ENCODE measurements at places on chromosomes 6 and 20.

DNA sequence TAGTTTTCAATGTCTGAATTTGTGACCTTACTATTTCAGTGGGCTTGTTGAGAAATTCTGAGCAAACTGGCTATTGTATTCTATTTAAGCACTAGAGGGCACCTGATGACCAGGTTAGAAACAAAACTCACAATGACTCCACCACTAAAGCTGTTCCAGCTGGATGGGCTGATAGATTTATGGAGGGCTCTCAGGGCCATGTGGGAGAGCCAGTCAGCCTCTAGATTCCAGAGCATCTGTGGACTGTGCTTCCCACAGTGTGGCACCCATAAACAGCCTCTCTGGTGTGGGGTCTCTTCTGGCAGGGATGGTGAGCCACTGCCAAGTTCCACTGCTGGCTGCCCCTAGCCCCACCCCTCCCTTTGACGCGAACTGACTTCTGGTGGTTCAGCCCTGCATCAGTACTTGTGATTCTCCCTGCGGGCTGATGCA lies 29.2 kb downstream of the C6orf58 start:
- no peak for DNase-seq

DNA sequence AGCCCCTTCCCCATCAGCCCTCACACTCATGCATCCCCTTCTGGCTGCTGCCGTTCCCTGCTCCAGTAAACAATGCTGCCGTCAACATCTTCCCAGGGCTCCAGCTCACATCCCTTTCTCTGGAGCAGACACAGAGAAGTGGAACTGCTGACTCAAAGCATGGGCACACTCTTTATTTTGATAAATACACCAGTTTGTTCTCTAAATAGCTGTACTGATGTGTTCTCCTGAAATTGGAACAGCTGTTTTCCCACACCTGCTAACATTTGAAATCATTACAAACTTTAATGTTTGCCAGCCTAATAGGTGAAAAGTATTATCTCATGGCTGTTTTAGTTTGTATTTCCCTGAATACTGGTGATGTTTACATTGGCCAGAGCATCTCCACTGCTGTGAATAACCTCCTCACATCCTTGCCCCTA lies 102.1 kb upstream of the NXT1 start:
- DNase-seq = no peak

DNA sequence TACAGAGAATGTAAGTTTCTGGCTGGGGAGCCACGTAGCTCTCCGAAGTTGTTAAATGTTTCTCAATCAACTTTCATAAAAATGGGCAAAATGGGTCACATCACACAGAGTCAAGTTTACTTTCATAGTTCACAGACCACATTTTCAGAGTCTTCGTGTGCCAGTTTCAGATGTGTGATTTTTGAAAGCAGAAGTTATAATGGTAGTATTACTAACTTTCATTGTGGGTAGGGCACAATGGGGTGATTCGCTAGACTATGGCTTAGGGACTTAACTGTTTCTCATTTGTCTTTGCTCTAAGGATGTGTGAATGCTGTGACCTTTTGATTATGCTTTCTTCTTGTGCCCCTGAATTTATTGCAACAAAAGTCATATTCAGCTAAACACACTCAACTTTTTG lies 109.0 kb upstream of the SUPT3H start:
- DNase-seq = no peak

DNA sequence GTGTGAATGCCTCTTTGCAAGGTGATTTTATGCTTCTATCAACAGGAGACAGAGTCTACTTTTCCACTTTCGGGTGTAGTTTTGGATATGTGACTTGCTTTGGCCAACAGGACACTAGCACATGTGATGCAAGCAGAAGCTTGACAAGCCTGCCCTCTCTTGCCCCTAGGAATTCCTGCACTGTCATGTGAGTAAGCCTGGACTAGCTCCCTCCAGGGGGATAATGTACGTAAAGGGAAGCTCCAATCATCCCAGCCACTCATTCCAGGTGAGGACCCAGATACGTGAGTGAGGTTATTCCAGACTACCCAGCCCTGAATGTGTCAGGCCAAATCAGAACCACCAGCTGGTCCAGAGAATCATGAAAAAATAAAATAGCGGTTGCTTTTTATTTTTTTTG lies 33.3 kb downstream of the BEND3 start:
- no peak for DNase-seq

GRCh38 chr6:134835993-134836392 lies 113.9 kb downstream of the ALDH8A1 start:
- no peak for DNase-seq

DNA sequence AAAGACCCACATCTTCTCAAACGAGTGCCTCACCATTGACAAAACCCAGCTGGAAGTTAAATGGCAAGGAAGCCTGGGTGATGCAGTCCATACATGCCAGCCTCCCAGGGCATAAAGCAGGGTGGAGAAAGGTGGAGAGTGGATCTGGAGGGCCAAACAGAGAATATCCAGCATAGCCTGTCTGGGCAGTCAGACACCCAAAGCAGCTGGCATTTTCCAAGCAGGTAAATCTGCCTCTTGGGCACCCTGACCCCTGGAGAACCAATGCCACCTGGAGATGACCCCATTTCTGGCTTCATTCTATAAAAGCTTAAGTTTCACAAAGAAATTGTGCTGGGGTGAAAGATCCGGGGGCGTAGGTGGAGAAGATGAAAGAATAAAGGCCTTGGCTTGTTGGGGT lies 5.1 kb upstream of the SRPK1 start:
- no peak for DNase-seq

- DNase-seq = no peak
Observed at GRCh38 chr6:151388997-151389617, 2.3 kb downstream of the ZBTB2 start.

- DNase-seq = no peak
Observed at GRCh38 chr6:38404900-38405556, 234.7 kb downstream of the BTBD9 start.

DNA sequence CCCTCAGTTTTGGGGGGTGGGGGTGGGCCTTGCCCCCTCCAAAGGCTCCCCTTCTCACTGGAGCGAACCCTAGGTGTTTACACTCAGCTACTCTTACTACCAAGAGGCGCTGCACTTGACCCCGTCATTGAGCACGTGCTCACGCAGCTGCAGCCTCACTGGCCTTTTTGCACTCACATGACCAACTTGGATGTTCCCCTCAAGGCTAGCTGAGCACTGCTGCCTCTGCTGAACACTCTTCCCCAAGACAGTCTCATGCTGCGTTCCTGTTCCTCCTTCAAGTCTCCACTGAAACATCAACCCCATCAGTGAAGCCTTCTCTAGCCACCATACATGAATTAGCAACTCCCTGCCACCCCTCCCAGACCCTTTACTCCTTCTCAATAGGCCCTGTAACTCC lies 4.0 kb downstream of the SOD2 start:
- no peak for DNase-seq

- no peak for DNase-seq
Observed at GRCh38 chr6:44060612-44061374, 66.5 kb downstream of the MRPL14 start.

- DNase-seq = no peak
Observed at GRCh38 chr6:164640956-164641355, 668.4 kb downstream of the C6orf118 start.

- no peak for DNase-seq
Observed at GRCh38 chr6:24985323-24985722, 49.6 kb upstream of the RIPOR2 start.

DNA sequence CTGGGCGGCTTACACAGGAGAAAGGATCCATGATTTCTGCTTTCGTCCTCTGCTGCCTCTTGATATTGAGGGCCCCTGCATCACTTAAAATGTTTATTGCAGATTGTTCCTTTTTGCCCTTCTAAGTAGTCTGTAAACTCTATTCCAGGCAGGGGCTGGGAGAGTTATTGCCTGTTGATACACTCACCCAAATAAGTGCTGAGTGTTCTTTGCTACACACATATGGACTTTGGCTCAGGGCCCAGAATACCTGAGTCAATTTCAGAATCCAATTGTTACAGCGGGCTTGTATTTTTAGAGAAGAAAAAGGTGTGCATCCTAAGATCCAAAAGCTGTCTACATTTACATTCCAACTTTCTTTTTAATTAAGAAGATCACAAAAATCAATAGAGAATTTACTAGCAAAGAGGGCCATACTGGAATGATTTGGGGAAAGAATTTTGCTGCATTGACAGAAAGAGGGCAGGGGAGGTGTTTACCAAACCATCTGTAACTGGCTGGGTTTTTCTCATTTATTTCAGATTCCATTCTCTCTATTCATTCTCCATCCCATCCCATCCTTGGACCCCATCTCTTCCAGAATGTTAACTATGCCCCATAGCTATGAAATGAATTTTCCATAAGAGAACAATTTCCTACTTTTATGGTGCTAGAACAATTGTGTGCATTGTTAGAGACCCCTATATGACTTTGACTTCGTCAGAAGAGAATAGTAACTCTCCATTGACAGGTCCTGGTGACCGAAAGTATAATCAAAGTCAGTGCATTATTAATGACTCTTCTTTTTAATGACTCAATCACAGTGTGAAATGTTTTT lies 959.9 kb upstream of the FLRT3 start:
- DNase-seq = no peak

- DNase-seq = no peak
Observed at GRCh38 chr20:47576516-47577033, 74.9 kb downstream of the NCOA3 start.

DNA sequence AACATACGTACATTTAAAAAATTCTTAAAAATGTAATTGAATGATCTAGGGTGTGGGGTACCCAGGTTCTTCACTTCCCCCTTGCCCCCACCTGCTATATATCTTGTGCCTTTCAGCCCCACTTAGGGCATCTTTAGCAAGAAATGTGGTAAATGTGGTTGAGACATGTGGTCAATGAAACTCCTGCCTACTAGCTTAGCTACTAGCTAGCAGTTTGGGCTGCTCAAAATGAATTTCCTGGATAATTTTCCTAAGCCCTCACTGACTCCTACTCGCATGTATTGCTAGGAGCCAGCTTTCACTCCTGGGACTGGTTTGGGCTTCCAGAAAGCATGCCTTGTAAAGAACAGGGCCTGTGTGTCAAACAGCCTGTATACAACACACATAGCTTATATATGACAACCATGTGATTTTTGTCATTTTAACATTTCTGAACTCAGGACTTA lies 257.3 kb downstream of the ATXN1 start:
- DNase-seq = no peak

GRCh38 chr6:87538510-87539260 lies 51.1 kb downstream of the RARS2 start:
- DNase-seq = no peak

- no peak for DNase-seq
Observed at GRCh38 chr20:34922654-34923381, 32.8 kb downstream of the GSS start.

GRCh38 chr20:59355242-59355641 lies 54.8 kb downstream of the EDN3 start:
- DNase-seq = no peak

GRCh38 chr6:53984163-53984562 lies 127.1 kb upstream of the MLIP start:
- DNase-seq = no peak

DNA sequence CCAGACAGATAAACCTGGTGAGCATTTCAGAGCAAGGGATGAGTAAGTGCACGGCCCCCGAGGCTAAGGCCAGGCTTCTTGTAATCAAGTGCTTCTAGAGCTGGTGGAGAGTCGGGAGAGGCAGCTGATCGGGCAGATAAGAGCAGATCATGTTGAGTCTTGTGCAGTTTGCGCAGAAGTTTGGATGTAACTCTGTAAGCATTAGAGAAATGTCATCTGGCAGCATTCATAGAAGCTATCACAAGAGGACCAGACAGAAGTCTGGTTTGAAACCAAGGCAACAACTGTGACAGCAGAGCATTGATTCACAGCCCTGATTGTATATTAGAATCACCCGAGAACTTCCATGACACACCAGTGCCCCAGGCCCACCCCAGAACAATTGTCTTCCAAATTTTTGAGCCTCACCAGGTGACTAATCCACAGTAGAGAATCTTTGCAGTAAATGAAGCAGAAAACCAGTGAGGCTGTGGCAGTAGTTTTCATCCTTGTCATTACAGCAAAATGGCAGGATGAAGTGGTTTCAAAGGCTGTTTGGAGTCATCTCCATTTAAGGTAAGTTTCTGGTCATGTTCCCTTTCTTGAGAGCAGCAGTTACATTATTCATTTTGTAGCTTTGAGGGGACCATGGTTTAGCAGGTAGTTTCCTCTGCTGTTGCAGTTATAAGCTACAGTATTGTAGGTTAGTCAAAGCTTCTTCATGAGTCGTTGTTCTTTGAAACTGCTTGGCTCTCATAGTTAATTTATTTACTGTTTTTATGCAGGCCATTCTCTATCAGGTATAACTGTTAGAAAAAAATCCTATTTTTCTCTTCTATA lies 84.1 kb downstream of the RNF217 start:
- no peak for DNase-seq

- no peak for DNase-seq
Observed at GRCh38 chr6:138454981-138455706, 44.1 kb downstream of the NHSL1 start.

DNA sequence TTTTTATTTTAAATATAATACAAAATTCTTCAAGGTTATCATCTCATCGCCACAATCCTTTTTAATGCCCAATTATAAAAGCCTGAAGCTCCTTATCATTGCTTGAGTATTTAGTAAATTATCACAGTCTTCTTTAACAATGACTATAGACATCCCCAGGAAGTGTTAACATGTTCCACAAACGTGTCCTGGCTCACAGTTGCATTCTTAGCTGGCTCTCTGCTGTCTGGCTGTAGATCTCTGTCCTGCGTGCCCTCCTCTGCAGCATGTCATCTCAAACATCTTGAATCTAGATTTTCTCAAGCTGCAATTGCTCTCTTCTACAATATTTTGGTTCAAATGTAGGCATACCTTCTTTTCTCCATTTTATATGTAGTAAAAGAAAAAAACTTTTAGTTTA lies 885.2 kb downstream of the EPHA7 start:
- no peak for DNase-seq

GRCh38 chr6:44072959-44073611 lies 54.2 kb downstream of the MRPL14 start:
- peak; percentile 39 for DNase-seq

DNA sequence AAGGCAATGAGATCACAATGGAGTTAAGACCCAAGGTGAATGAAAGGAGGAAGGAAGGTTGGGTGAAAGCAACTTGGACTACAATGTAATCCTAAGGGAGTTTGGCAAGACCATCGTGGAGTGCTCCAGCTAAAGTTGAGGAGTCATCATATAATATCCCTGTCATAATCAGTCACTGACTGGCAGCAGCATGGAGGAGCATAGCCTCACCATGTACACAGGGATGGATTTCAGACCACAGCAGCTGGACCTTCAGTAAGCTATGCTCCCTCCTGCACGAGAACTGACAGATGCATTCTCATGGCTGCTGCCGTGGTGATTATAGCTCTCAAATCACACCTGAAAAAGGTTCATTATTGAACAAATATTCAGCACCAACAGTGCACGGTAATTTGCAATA lies 43.0 kb downstream of the GOPC start:
- DNase-seq = no peak

DNA sequence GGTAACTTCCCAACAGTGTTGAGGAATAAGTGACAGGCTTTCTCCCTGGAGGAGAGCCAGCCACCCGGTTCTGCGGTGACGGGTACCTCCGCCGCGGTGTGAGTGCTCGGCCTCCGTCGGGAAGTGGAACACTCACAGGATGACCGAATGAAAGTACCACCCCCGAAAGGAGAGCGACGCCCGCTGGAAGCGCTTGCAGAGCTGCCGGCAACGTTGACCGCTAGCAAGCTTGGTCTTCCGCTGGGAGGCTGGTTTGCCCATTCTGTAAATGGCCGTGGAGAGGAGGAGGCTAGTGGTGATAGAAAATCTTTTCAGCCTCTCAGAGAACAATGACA lies 614 bp upstream of the TMEM242 start:
- no peak for DNase-seq

- DNase-seq = no peak
Observed at GRCh38 chr6:163963205-163964120, 548.9 kb downstream of the QKI start.
